ENCODE measurements at places on chromosomes 12 and 14. TPM values are rescaled to one million over a fixed set of nuclear protein-coding genes. Genes with fewer than 3 reads are reported as not detected.

DNA sequence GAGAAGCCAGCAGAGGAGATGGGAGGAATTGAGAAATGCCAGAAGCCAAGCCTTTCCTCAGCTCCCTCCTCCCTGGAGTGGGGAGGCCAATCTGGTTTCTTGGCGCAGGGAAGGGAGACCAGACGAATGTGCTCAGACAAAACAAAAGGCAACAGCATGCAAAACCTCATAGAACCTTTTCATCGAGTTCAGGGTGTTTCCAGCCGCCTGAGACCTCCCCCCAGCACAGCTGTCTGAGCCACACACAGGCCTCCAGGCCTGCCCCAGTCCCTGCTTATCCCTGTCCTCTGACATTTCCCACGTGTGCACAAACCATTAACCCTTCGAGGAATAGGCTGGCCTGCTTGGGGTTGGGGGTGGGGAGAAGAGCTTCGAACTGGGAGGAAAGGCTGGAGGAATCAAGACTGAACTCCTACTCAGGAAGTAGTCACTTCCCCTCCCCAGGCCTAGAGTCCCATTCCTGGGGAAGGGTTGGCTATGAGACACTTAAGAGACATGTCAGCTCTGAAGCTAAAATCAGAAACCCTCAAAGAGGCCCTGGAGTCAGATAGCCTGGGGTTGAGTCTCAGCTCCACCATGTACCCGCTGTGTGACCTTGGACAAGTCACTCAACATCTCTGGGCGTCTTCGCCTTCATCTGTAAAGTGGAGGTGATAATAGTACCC lies 10.7 kb downstream of the TBX3 start:
- DNase-seq: no peak

The AP5M1 gene
- 23.7 TPM for total RNA-seq

The PRR4 gene
- total RNA-seq: 62.0 TPM

GRCh38 chr12:28360253-28360652 lies 170.0 kb downstream of the CCDC91 start:
- no peak for DNase-seq

Data from lower leg skin (tissue), 4 donors.